Stimulated activated CD4-positive, alpha-beta T cell treated with anti-CD3 and anti-CD28 coated beads, TNF-alpha, amount 100 ng/mL, for 1 hour (primary cell): ENCODE measurements at places on chromosomes 5 and 9.

- no peak for DNase-seq
These were observed 18.3 kb downstream of the MARCHF3 start for GRCh38 chr5:127011961-127012644.

DNA sequence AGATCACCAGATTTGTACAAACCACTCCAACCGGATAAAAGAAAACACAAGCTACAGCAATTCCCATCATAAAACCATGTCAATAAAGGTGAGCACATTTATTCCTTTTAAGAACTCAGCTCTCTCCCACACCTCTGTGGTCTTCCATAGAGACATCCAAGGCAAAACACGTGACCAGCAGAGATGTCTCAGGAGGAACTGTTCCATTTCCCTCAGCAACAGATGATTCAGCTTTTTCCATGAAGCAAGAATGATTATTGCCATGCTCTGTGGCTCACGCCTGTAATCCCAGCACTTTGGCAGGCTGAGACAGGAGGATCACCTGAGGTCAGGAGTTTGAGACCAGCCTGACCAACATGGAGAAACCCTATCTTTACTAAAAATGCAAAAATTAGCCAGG lies 15.8 kb downstream of the GZMK start:
- no peak for DNase-seq

GRCh38 chr5:172106511-172107356 lies 81.3 kb downstream of the STK10 start:
- no peak for DNase-seq

DNA sequence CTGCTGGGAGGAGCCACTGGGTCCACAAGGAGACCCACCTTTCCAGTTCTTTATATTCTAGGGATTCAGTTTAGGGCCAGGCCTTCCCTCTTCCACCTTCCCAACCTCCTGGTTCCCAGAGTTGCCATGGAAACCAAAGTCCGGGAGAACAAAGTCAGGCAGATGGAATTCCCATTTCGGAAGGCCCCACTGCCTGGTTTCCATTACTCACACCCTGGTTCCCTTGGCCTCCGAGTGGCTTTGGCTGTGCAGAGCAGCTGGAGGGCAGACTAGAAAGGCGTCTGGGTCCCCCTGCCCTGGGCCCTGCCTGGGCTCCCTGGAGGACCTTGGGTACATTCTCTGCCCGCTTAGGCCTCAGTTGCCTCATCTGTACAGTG lies 136.1 kb downstream of the RGS3 start:
- no peak for DNase-seq

GRCh38 chr5:65820373-65820772 lies 98.4 kb downstream of the NLN start:
- no peak for DNase-seq

DNA sequence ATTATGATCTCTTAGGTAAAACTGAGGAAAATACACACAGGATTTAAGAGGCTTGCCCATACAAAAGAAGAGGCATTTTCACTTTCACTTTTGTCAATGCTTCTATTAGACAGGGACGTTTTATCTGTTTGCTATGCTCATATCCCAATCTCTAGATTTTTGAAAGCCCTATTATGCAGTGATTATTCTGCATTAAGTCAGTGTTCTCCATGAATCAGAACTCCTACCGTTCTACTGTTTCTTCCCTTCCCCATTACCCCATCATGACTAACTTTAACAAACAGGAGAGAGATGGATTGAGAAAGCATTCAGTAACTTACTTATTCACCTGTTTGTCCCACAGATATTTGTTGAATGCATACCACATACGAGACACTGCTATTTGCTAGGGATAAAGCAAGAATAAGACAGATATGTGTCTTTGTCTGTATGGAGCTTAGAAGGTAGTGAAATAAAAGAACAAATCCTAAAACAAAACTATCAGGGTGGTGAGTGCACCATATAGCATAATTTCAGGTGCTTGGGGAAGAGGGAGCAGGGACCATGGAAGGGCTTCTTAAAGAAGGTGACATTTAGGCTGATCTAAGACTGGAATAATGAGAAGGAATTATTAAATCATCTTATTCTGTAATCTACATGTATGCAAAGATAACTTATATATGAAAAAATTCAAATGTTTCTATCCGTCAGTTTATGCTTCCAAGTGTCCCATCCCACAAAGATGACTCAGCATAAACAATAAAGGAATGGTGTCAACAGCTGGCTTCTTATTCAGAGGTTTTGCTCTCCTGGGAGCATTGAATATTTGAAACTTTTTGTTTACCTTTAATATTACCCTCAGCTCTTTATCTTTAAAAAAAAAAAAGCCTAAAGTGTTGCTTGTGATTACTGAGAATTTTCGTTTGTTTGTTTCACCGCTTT lies 328.1 kb downstream of the HINT1 start:
- DNase-seq, result no peak

- DNase-seq, result no peak
These were observed 154.8 kb upstream of the KLF9 start for GRCh38 chr9:70569070-70569772.

GRCh38 chr9:120902569-120903535 lies 23.7 kb downstream of the TRAF1 start:
- DNase-seq, result no peak

GRCh38 chr9:80797101-80797829 lies 892.1 kb downstream of the TLE1 start:
- DNase-seq, result no peak

- no peak for DNase-seq
These were observed 107.5 kb downstream of the NREP start for GRCh38 chr5:111649516-111649915.

GRCh38 chr5:124524552-124525232 lies 221.7 kb downstream of the ZNF608 start:
- no peak for DNase-seq

GRCh38 chr9:99180662-99181061 lies 41.1 kb downstream of the ALG2 start:
- DNase-seq, result no peak

DNA sequence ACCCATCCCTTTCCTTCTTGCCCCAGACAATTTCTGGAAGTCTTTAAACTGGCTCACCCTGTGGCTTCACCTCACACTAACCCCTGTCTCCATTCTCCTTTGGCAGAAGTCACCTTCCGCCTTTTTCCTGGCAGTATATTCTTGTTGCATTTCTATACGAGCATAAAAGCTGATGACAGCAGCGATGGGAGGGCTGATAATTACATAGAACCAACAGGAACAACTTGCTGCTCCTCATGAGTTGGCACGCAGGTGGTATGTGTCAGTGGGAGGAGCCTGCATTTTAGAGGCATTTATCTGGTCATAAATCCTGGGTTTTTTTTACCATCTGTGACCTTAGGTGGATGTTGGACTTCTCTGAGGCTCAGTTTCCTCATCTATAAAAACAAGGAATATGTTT lies 61.4 kb upstream of the CKMT2 start:
- no peak for DNase-seq

DNA sequence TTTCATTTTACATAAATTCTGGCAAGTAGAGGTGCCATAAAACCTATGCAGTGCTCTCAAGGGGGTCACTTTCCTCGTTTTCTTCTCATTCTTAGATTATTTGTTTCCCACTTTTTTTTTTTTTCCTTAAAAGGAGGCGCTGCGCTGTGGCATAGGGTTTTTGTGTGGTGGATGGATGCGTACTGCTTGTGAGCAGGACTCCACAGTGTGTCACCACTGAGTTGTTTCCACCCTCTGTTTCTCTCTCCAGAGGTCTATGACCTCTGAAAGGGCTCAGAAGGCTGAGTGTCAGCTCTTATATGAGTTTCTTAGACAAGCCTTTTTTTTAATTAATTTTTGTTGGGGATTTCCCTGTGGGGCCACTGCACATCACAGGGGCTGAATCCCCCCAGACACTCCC lies 13.6 kb upstream of the CLTB start:
- no peak for DNase-seq

DNA sequence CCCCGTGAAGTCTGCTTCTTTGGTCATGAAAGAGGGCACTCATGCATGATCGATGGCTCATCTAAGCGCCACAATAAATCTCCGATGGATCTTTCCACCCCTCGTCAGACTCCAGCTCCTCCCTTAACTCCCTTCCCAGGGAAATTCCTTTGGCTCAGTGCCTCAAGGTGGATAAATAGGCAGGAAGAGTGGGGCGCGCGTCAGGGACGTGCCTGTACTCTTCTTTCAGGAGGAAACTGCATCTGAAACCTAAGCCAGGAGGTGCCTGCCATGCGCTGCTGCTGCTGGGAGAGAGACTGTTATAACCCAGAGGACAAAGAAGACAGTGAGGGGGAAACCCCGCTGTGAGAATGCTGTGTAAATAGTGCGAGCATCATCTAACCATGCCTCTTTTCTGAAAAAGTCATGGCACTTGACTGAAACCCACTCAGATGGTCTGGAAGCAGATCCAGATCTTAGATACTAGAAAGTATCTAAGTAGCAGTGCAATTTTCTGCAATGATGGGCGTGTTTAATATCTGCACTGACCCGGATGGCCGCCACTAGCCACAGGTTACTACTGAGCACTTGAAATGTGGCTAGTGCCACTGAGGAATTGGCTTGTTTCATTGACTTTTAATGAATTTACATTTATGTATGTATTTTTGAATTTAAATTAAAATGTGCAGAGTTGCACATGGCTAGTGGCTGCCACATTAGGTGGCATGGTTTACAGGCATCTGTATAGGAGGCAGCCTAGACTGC lies 120.3 kb upstream of the BASP1 start:
- DNase-seq, result no peak

- no peak for DNase-seq
These were observed 98.6 kb upstream of the EQTN start for GRCh38 chr9:27395484-27395921.

GRCh38 chr5:5799826-5800225 lies 377.3 kb downstream of the ICE1 start:
- no peak for DNase-seq

GRCh38 chr9:3473405-3473804 lies 52.4 kb downstream of the RFX3 start:
- DNase-seq, result no peak

DNA sequence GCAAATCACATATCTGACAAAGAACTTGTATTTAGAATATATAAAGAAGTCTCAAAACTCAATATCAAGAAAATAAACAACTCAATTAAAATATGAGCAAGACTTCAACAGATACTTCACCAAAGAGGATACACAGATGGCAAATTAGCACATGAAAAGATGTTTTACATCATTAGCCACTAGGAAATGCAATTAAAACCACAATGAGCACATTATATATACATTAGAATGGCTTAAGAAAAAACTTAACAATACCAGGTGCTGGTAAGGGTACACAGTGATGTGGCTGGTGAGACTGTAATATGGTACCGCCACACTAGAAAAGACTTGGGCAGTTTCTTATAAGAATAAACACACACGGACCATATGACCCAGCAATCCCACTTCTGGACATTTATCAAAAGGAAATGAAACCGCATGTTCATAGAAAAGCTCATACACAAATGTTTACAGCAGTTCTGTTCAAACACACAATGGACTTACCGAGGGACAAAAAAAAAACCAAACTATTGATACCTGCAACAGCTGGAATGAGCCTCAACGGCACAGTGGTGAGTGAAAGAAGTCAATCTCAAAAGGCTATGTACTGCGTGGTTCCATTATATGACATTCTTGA lies 27.6 kb downstream of the SEMA4D start:
- no peak for DNase-seq

DNA sequence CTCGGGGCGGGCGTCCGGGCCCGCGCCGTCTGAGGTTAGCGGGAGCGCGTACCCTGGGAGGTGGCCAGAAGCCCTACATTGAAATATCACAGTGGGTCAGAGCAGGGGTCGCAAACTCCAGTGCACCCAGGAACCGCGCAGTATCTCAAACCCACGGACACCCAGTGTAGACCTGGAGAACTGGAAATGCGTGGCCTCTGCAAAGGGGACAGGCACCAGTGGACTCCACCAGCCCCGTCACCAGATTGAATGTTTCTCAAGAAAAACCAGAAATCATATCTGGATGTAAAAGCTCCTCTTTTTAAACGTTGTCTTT lies 117.6 kb upstream of the SMIM23 start:
- no peak for DNase-seq

GRCh38 chr5:16549491-16550206 lies 67.1 kb downstream of the RETREG1 start:
- no peak for DNase-seq

GRCh38 chr9:7785813-7786212 lies 13.8 kb downstream of the DMAC1 start:
- no peak for DNase-seq

DNA sequence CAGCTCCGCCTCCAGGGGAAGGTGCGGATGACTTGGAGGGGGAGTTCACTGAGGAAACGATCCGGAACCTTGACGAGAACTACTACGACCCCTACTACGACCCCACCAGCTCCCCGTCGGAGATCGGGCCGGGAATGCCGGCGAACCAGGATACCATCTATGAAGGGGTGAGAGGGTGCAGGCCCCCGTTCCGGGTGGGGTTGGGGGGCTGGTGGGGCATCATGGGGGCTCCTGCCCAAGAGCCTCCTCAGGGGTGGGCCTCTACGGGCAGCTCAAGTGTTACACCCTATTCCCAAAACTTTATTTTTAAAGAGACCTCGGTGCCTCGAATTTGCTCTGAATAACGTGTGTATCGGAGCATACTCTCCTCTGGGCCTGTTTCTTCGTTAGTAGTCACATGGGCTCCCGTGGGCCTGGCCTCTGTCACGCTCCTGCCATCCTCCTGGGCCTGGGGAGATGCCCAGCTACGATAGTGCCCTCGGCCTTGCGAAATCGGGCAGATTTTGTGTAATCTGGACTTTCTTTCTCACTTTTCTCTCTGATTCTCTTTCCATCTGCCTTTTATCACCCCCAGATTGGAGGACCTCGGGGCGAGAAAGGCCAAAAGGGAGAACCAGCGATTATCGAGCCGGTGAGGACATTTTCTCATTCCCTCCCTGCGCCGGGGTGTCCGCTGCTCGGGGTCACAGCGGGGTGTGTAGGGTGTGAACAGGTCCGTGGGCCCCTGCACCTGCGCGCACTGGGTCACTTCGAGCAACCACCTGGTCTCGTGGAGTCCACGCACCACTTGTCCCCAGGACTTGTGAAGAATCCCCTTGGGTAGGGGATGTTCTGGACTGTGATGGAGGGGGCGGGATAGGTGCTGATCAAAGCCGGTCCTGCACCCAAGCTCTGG lies 90.1 kb downstream of the COL5A1 start:
- DNase-seq, result no peak

DNA sequence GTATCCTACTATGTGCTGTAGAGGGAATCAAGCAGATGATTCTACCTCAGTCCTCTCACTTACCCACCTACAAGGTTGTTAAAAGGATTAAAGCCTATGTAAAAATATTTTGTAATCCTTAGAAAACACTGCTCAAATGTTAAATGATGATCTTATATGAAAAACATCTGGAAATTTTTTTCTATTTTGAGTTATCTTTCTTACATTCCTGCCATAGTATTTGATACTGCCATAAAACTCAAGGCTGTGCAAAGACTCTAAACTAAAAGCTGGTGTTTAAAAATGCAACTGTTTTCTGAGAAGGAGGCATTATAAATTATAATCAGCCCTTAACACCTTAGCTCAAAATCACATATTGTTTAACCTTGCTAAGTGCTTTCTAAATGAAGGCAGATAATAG lies 474.2 kb downstream of the PRELID2 start:
- no peak for DNase-seq

DNA sequence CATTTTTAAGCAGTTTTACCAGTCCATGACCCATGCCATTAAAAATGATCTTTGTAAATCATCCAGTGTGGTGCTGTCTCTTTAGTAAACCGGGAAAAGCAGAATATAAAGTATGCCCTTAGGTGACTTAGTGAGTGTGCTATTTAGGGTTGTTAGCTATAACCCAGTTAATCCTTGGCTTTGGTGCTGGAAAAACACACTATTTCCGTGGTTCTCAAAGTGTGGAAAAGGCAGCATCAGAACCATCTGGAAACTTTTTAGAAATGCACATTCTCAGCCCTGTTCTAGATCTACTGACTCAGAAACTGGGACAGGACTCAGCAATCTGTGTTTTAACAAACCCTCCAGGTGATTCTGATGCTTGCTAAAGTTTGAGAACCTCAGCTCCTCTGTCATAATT lies 123.6 kb upstream of the ZNF608 start:
- DNase-seq, result no peak
